IPS-NIHi11 (cell line): ENCODE measurements at places on chromosomes 5 and 9.

- no peak for DNase-seq
Observed at GRCh38 chr9:109597496-109597895, 99.4 kb upstream of the PTPN3 start.

GRCh38 chr5:145701404-145701803 lies 133.7 kb downstream of the PRELID2 start:
- DNase-seq, result no peak

DNA sequence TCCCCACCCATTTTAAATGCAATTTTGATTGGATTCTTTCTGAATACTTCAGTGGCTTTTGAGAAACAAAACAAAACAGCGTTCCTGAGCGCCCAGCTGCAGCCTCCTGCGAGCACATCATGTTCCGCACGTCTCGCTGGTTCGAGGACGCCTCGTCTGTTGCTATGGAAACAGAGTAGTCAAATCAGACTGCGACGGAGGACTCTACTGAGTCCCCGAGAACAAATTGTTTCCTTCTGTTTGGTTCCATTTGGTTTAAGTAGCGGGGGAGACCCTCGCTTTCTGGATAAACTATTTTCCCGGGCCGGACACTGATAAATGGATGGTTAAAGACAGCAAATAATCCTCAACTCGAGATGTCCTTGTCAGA lies 69.0 kb downstream of the SLC28A3 start:
- DNase-seq, result peak; percentile 62

DNA sequence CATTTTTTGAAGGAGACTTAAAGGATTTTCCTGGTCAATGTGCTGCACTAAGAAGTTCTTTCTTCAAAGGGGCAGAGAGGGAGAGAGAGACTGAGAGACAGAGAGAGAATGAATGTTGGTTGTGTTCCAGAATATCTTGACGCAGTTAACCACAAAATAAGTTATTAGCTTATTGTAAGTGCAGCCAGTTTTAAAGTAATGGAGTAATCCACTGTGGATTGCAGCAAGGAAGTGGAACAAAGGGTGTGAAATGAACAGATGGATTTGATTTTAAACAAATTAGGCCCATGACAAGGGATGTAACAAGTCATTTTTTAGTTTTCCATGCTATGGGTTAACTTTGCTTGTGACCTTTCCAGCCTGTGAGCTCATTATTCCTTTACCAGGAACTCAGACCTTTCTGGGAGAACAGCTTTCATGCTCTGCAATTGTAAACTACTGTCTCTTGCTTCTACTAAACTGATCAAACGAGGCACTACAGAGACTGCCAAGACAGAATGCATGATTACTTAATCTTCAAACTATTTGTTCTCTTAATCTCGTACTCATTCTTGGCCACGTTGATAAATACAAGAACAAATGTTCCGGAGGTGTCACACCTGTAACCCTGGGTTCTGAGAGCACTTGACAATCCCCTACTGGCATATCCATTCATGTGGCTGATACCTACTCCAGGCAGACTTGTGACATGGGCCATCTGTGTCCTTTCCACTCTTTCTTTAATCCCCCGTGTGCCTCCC lies 131.1 kb downstream of the TLE1 start:
- DNase-seq, result no peak

DNA sequence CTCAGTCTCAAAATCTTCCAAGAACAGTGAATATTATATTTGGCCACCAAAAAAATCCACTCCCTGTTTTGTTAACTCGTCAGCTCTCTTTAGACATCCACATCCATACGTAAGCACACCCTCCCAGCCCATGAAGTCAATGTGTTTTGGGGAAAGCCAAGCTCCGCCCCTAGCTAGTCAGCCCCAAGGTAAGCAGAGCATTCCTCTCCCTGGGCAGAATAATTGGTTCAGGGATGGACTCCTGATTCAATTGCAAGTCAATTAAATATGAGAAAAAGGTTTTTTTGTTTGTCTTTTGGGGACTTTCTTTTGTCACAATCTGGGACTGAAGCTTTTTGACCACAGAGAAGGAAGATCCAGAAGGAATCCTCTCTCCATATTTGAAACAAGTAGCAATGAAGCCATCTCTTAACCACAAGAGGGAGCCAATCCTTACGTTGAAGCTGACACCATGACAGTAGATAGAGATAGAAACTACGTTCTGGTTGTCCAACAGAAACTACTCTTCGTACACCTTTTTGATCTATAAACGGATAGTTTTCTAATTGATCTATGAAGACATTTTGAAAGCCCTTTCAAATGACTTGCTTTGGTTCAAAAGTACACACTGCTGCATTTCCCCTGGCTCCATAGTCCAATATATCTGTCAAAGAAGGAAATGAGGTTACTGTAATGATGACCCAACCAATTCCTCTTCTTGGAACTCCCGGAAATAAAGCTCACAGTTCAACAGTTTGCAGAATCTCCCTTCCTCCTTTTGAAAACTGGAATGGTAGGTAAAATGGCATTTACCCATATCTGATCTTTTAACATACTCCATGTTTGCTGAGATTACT lies 166.4 kb downstream of the TLE1 start:
- peak; percentile 59 for DNase-seq

- peak; percentile 76 for DNase-seq
Observed at GRCh38 chr5:168114444-168115017, 176.9 kb upstream of the WWC1 start.

GRCh38 chr9:117882171-117882570 lies 178.0 kb downstream of the TLR4 start:
- no peak for DNase-seq

- no peak for DNase-seq
Observed at GRCh38 chr5:134077926-134078580, 36.4 kb upstream of the TCF7 start.

DNA sequence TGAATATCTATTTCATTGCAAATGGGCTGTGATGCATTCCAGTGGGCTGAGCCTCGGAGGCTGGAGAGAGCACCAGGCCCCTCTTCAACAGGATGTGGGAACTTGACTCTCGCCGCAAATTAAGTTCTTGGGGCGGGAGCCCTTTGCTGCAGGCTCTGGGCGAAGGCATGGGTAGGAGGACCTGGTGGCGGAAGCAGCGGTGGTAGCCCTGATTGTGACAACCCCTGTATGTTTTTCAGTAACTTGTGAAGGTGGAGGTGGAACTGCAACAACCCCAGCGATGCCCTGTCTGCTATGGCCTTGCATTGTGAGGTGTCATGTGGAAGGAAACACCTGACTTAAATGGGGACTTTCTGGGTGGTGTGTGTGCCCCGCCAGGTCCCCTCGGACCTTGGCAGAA lies 9.4 kb downstream of the FYB1 start:
- peak; percentile 6 for DNase-seq

- DNase-seq, result no peak
Observed at GRCh38 chr5:92268343-92268742, 885.2 kb upstream of the ARRDC3 start.

GRCh38 chr9:18976709-18977531 lies 56.1 kb downstream of the SAXO1 start:
- no peak for DNase-seq

GRCh38 chr5:97142521-97143254 lies at the start of gene LIX1:
Gene LIX1 (minus strand): TSS chr5:97142611. CDS start chr5:97142576, 35 bp downstream.
- DNase-seq, result peak; percentile 63

- DNase-seq, result no peak
Observed at GRCh38 chr5:96703995-96704394, 41.8 kb downstream of the CAST start.

DNA sequence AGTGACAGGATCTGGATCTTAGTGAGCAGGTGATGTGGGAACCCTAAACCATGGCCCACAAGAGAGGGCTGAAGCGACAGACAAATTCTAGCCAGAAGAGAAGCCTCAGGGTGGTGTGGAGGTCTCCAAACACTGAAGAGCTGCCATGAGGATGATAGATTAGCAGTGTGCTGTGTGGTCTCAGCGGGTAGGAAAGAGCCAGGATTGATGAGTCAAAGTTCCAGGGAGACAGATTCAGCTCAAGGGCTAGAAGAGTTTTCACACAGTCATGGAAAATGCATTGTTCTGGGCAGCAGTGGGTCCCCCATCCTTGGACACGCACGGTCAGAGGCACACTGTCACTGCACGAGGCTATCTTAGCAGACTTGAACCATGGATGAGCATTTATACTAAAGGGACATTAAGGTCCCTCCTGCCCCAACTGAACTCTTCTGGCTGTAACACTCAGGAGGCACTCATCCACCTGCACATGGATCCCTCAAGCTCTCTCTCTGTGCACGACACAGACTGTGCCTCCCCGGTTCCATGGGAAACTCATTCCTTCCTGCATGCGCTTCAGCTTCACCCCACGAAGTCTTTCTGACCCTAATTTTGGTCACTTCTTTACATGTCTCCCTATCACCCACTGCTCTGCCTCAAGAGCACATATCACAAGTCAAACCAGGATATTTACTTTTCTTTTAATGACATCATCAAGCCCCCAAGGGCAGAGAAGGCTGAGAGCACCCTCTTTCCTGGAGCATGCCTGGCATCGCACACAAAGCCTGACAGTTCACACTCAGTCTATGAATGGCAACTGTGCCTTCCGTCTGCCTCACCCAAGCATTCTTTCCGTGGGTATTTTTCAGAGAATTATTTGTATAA lies 84.8 kb downstream of the TLE1 start:
- no peak for DNase-seq

GRCh38 chr5:112866739-112867138 lies 5.7 kb downstream of the SRP19 start:
- no peak for DNase-seq

- no peak for DNase-seq
Observed at GRCh38 chr5:104312481-104312880, 749.9 kb upstream of the NUDT12 start.

DNA sequence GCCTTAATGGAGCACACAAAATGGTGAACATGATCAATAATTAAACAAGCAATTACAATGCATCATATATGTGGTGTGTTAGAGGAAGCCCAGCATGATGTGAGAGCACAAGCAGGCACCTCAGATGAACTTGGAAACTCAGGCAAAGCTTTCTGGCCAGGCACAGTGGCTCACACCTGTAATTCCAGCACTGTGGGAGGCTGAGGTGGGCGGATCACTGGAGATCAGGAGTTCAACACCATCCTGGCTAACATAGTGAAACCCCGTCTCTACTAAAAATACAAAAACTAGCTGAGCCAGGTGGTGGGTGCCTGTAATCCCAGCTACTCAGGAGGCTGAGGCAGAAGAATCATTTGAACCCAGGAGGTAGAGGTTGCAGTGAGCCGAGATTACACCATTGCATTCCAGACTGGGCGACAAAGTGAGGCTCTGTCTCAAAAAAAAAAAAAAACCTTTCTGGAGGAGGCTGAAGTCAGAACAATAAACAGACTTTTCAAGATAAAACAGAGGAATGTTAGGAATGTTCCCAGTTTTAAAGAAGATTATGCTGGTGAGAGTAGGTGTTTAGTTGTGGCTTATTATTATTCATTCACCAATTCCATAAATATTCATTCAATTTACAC lies 159.4 kb downstream of the CEMIP2 start:
- DNase-seq, result peak; percentile 36

DNA sequence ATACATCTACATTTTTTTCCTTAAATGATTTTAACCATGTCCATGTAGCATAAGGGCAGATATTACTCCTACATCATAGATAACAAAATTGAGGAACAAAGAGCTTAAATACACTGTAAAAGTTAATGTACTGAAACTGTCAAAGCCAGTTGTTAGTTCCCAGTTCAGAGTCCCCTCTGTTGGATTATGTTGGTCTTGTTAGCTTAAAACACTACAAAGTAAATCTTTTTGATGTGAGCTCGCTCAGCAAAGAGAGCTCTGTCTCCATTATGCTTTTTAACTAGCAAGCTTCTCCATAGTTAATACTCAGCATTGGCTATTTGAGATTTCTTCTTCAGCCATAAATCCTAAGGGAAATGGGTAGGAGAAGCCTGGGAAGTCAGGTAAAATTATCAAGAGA lies 149.1 kb downstream of the ADAMTS6 start:
- DNase-seq, result no peak

DNA sequence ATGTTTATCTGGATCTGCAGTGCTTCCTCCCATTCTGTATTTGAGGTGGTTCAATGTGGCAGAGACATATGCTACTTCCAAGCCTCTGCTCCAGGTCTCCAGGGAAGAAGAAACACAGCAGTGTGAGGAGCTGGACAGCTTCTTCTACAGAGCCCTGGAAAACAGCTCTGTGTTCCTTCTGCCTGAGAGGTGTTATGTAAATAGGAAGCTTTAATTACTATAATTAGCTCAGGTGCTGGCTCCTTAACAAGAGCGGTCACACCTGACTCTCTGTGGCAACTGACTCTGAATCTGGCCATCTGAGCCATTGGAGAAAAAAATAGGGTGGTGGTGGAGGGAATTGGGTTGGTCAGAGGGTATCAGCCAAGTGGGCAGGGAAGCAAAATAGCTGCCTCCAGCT lies 332.4 kb upstream of the BRINP1 start:
- no peak for DNase-seq

GRCh38 chr5:157308836-157309465 lies 43.0 kb downstream of the CYFIP2 start:
- DNase-seq, result no peak

DNA sequence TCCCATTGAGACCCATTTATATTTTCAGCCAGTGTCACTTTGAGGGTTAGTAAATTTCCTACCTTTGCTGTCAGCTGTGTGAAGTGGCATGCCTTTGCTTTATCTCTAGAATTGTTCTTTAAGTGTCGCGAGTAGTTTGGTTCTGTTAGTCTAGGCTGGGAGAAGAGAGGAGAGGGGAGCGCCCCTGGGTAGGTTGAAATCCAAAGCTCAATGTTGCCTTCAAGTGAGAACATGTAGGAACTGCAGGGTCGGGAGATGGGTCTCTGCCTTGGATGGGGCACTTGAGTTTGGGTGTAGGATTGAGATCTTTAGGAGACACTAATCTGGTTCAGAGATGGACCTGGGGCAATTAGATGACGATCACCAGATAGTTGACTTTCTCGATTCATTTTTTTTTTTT lies 46.3 kb downstream of the STC2 start:
- peak; percentile 55 for DNase-seq

DNA sequence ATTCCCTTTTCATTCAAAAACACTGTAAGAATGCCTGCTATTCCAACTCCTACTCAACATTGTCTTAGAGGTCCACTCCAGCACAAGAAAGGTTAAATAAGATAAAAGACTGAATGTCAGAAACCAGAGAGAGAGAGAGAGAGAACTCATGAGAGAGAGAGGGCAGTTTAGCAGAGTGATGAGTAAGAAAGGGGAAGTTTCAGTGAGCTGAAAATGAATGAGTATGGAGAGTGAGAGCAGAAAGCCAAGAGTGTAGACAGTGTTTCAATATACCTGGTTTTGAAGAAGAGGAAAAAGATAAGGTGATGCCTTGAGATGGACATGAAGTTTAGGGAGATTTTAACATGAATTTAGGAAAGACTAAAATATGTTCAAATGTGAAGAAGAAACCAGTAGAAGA lies 528.0 kb upstream of the SEMA6A start:
- DNase-seq, result no peak

GRCh38 chr9:82295181-82295580 lies 306.6 kb downstream of the SPATA31D1 start:
- DNase-seq, result no peak

- DNase-seq, result no peak
Observed at GRCh38 chr9:130448035-130448624, 3.4 kb downstream of the ASS1 start.
